ENCODE measurements at places on chromosomes 11 and 22.

- DNase-seq: peak; percentile 76
Observed at GRCh38 chr11:35424157-35424940, 5.0 kb upstream of the SLC1A2 start.

GRCh38 chr11:74870485-74870884, 78.4 kb downstream of the XRRA1 start:
- no peak for DNase-seq

- DNase-seq: no peak
Observed at GRCh38 chr11:76515494-76515893, 70.7 kb downstream of the EMSY start.

DNA sequence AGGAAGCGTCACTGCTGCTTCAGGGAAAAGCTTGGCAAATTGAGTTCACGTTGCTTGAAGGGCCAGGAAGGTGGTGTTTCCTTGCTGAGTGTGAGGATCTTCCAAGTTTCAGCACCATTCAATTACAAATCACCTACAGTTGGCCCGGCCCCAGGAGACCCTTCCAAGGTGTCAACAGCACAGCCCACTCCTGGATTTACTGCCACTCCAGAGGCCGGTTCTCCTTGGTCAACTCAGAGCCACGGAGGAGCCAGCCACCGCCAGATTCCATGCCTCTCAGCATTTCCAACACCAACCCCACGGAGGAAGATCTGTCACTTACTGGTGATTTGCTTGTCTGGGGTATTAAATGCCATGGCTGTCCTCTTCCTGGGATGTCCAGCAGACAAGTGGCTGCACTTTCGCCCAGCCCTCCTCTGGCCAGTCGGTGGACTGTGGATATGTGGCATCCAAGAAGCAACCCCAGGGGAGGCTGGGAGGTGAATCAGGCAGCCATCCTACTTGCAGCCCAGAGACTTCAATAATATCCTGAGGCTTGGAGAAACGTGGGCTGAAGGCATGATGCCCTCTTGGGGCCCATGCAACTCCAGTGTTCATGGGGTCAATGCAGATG, 74.1 kb upstream of the SHANK2 start:
- no peak for DNase-seq

GRCh38 chr22:49856766-49857618, 3.3 kb downstream of the ZBED4 start:
- no peak for DNase-seq

- DNase-seq: no peak
Observed at GRCh38 chr11:2525166-2525861, 80.5 kb downstream of the KCNQ1 start.

DNA sequence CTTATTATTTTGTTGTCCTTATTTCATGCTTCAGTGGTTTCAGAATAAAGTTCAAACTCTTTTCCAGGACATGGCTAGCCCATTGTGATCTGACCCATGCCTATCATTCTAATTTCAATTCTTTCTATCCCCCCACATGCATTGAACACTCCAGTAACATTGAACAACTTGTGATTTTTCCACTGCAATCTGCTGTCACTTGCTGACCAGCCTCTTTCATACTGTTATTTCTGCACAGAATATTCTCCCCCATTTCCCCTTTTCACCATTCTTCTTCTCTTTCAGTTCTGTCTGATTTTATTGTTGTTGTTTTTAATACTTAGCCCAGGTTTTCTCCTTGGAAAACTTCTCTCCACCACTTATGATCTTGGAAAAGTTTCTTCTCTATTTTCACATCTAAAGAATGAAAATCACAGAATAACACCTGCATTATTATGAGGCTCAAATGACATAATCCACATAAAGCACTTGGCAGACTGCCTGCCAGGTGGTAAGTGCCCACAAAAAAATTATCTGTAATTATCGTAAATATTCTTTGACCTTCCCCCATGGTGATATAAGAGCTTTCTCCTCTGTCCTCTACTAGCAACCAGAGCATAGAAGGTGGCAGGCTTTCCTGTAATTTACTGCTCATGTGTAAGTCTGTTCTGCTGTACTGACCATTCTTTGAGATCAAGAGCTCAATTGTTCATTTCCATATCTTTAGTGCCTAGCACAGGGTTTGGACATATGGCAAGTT, 51.9 kb upstream of the EED start:
- DNase-seq: no peak

DNA sequence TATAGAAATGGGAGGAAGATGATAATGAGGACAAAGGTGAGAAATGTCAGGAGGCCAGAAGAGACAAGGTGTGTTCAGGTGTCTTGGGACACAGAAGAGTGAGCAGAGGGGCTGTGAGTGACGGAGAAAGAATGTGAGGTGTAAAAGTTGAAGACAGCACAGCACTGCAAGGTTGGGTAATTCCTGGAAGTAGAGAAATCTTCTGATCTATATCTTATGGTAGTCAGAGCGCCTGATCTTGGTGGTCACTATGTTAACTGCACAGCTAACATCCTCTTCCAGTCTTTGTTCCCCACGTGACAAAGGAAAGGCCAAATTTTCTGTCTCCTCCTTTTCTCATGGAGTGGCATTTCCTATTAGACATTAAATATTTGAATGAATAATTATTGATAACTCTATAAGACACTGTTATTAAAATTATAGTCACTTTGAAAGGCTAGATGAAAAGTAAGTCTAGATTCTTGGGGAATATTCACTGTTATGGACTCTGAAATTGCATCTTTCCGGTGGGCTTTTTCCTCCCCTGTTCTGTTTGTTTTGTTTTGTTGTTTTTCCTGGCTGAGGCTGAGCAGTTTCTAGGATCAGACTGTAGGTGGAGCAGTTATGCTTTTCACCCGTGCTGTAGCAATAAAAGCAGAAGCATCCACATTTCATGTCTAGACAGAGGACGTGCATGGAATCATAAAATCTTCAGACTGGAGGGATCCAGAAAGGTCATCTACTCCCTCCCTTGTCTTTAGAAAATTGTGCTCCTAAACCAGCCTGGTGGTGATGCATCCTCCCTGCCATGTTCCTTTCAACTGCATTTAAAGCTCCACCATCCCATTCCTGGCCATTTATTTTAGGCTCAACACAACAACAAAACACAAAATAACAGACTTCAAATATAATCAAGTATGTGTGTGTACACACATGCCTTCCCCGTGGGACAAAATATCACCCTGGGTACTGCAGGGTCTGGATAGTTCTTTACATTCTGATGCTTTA, 26.6 kb downstream of the SC5D start:
- peak; percentile 75 for DNase-seq

DNA sequence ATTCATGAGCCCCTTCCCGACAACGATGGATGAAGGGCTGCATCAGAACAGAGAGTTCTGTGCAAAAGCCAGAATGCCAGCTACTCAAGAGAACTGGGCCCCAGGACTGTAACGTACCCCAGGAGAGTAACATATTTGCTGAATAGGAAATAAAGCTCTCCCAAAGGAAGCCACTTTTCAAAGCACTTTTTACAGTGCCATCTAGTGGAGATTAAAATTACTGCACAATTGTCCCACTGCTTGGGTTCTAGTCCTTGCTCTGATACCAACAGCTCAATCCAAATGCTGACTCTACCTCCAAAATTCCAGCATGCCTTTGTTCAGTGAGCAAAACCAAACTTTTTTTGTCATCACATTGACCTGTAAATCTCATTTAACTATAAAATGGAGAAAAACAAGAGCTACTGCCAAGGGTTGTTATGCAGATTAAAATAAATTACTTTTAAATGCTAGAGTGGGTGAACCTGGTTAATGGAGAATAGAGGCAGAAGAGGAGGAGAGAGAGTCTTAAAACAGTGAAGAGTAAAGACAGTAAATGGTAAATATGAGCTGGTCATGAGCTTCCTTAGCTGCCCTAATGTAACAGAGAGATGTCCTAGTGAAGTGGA, 87.6 kb upstream of the FSHB start:
- DNase-seq: peak; percentile 41
